Neural progenitor cell (in vitro differentiated cells): ENCODE measurements at places on chromosomes 7 and 10. TPM values are rescaled to one million over a fixed set of nuclear protein-coding genes. Genes with fewer than 3 reads are reported as not detected.

The FGFBP3 gene
- total RNA-seq, result 14.0 and 27.6 TPM in 2 replicates

The NPY4R gene
- total RNA-seq, result 0.22 TPM in 1 of 2 replicates, not detected in the other

The ANKRD2 gene
- not detected in 2 replicates for total RNA-seq

The CALML5 gene
- total RNA-seq, result not detected in 2 replicates

The ZEB1 gene
- total RNA-seq, result 26.4 and 38.8 TPM in 2 replicates

The FAM131B gene
- total RNA-seq, result 20.1 and 46.5 TPM in 2 replicates

The SLC16A12 gene
- not detected in 2 replicates for total RNA-seq

The SPDYE5 gene
- not detected in 2 replicates for total RNA-seq

The OPN1SW gene
- 0.46 TPM in 1 of 2 replicates, not detected in the other for total RNA-seq

The TMEM130 gene
- 1.0 and 2.3 TPM in 2 replicates for total RNA-seq

The ZNF425 gene
- total RNA-seq, result 4.2 and 15.7 TPM in 2 replicates

DNA sequence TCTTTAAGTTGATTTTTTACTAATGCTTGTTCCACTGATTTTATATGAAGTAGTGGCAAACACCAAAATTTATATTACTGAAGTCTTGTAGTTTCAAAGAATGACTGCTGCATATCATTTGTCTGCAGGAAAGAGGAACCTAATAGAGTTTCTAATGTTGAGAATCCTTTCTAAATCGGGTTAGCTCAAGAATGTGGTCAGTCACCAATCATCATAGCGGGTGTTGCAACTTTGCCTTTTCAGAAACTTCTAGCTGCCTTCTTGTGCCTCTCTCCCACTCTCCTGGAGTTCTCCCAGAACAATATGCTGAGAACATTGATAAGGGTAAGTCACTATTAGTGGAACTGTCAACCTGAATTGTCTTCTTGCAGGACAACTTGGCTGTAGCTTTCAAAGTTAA lies 524.8 kb upstream of the SORCS1 start:
- H3K27me3 ChIP-seq, result no peaks in the 10 kb centered on the region
- DNase-seq, result no peak
- H3K4me1 ChIP-seq, result no peaks in the 10 kb centered on the region
- no peak overlapping the region for H3K27ac ChIP-seq

- no peaks in the 10 kb centered on the region for H3K27me3 ChIP-seq
- H3K36me3 ChIP-seq, result no peaks in the 10 kb centered on the region
- no peak overlapping the region for H3K4me3 ChIP-seq
Observed at GRCh38 chr10:100982916-100983830, 4.1 kb downstream of the MRPL43 start.

DNA sequence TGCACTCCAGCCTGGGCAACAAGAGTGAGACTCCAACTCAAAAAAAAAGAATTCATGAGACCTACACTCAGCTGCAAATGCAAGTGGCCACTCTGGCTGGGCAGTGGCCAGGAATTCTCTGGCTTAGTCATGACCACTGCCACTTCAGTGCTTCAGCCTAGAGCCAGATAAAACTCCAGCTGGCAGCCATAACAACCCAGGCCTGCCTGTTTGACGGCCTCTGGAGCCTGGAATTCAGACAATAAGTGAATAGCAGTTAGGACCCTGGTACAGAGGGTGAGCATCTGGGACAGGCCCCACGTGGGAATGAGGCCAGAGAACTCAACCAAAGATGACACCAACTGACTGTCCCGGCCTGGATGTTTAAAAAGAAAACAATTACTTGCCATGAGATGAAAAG lies 18.9 kb downstream of the RCC1L start:
- DNase-seq, result no peak
- H3K4me1 ChIP-seq, result no peaks in the 10 kb centered on the region
- H3K36me3 ChIP-seq, result no peaks in the 10 kb centered on the region
- no peak overlapping the region for H3K27ac ChIP-seq
- no peak overlapping the region for H3K4me3 ChIP-seq
- no peaks in the 10 kb centered on the region for H3K27me3 ChIP-seq

DNA sequence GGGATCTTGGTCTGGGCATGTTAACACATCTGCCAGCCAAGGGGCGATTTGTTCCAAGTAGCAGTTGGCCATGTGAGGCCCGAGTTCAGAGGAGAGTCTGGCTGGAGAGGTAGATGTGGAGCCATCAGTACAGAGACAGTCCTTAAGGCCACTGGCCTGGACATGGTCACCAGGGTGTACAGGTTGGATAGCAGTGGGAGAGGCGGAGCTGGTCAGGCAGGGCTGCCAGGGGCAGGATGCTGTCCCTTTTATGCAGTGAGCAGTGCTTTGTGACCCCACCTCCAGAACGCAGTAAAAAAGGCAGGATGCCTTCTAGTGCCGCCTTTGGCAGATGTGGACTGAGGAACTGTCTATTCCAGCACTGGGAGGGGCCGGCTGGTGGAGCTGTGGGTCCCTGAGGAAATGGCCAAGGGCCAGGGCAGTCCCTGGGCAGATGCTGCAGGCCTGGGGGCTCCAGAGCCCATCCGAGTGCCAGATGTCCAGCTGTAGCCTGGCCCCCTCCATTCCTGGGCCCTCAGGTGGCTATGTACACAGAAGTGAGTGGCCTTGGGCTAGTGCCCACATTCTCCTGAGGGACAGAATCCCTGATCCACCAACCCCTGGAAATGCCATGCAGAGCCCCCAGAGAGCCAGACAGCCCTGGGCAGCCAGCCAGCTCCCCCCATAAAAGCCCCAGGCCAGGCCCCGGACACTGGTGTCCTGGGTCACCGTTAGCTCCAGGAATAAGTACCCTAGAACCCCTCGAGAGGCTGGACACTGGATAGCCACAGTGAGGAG lies 17.2 kb upstream of the MYL7 start:
- no peaks in the 10 kb centered on the region for H3K36me3 ChIP-seq
- H3K4me3 ChIP-seq, result no peak overlapping the region
- H3K4me1 ChIP-seq, result peaks cover 5% of the 10 kb centered on the region
- no peak overlapping the region for H3K27ac ChIP-seq
- H3K27me3 ChIP-seq, result no peaks in the 10 kb centered on the region
- no peak for DNase-seq

- no peaks in the 10 kb centered on the region for H3K4me1 ChIP-seq
- DNase-seq, result no peak
- no peaks in the 10 kb centered on the region for H3K27me3 ChIP-seq
- no peaks in the 10 kb centered on the region for H3K36me3 ChIP-seq
- no peak overlapping the region for H3K4me3 ChIP-seq
Observed at GRCh38 chr7:101465576-101466196, 103.0 kb downstream of the COL26A1 start.

GRCh38 chr10:37906382-37906781 lies 49.0 kb upstream of the ZNF248 start:
- no peaks in the 10 kb centered on the region for H3K4me1 ChIP-seq
- no peak for DNase-seq
- H3K27ac ChIP-seq, result no peak overlapping the region
- H3K36me3 ChIP-seq, result no peaks in the 10 kb centered on the region

DNA sequence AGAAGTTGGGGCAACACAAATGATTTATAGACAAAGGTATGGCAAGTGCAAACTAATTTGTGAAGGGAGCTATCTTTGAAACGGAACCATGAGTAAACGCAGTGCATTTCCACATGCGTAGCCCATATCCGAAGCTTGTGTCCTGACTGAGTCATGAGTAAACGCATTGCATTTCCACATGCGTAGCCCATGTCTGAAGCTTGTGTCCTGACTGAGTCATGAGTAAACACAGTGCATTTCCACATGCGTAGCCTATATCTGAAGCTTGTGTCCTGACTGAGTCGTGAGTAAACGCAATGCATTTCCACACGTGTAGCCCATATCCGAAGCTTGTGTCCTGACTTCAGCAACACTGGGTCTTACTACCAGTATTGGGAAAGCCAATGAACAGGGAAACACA lies 95.0 kb downstream of the CELF2 start:
- no peak for DNase-seq
- H3K27me3 ChIP-seq, result no peaks in the 10 kb centered on the region
- H3K4me3 ChIP-seq, result no peak overlapping the region
- no peak overlapping the region for H3K27ac ChIP-seq

DNA sequence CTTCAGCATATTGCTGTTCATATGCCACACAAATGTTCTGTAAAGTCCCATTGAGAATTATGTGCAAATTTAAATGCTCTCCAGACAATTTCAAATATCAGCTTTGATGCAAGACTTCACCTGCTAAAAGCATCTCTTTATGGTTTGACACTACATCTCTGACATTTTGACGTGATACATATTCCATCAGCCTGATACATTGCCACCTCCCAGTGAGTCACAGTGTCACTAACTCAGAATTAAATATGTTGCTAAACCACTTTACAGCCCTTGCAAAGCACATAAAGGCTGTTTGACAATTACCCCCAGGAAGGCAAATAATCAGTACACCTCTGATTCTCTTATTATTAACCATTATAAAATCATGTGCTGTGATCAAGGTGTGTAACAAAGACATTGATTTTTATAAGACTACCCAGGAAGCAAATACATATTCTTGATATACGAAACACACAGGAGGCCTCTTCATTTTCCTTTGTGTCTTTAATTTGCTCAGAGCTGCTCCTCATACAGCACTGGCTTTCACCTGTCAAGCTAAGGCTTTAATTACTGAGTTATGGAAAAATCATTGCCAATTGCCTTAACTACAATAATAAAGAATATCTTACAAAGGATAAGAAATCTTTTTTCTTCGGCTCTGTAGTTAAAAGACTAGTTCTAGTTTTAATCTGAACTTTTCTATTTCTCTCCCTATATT lies 547.5 kb upstream of the C7orf33 start:
- no peak for DNase-seq
- no peaks in the 10 kb centered on the region for H3K27me3 ChIP-seq
- no peaks in the 10 kb centered on the region for H3K36me3 ChIP-seq
- no peaks in the 10 kb centered on the region for H3K4me1 ChIP-seq

GRCh38 chr10:52261362-52261761 lies 52.7 kb upstream of the DKK1 start:
- DNase-seq, result no peak
- H3K27ac ChIP-seq, result no peak overlapping the region
- no peaks in the 10 kb centered on the region for H3K27me3 ChIP-seq
- peaks cover 3% of the 10 kb centered on the region for H3K4me1 ChIP-seq

DNA sequence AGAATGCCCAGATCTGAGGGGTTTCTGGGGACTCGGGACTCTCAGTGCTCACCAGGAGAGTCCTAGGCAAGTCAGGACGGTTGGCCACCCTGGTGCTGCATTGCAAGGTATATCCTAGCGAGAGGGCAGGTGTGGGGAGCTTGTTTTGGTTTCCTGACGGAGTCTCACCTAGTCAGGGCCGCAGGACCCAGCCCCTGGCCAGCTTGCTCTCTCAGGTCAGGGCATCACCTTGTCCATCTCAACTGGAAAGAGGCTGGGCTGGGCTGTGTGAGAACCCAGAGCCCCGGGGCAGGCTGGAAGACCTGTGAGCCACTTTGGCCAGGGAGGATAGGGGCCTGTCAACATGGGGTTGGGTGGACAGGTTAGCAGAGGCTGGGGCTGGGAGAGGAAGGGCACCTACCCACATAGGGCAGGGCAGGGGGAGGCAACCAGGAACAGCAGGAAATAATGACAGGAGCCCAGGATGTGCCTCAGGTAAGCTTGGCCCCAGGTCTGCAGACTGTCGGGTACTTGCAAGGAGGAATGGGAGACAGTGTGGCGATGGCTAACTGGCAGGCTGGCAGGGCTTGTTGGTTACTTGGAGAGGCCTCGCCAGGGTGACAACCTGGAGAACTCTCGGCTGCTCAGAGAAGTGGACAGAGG lies 31.5 kb downstream of the DNAJB12 start:
- no peak overlapping the region for H3K27ac ChIP-seq
- H3K4me3 ChIP-seq, result no peak overlapping the region
- H3K4me1 ChIP-seq, result peaks cover 26% of the 10 kb centered on the region

DNA sequence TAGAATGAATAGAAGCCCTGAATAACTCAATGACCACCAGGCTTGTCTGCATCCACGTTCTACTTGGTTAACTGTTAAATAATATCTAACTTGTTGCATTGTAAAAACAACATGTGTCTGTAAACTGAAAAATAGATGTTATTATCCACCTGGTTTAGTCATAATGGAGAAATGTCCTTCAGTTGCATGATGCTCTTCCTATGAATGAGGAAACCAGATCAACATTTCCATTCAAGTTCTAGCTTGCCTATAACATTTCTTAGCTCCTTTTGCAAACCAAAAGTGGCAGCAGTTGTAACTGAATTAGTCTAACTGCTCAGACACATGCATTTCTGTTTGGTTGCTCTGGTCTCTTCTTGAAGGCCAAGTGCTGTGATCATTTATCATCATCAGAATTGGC lies 62.9 kb upstream of the BET1 start:
- H3K36me3 ChIP-seq, result no peaks in the 10 kb centered on the region
- H3K27ac ChIP-seq, result no peak overlapping the region
- H3K4me3 ChIP-seq, result no peak overlapping the region
- no peaks in the 10 kb centered on the region for H3K27me3 ChIP-seq

GRCh38 chr10:86203162-86203905 lies 163.3 kb downstream of the GRID1 start:
- peak; percentile 77 for DNase-seq
- no peak overlapping the region for H3K27ac ChIP-seq
- H3K4me1 ChIP-seq, result no peaks in the 10 kb centered on the region
- H3K36me3 ChIP-seq, result no peaks in the 10 kb centered on the region

GRCh38 chr7:157523371-157523765 lies 186.6 kb downstream of the DNAJB6 start:
- DNase-seq, result no peak
- H3K36me3 ChIP-seq, result no peaks in the 10 kb centered on the region
- H3K4me3 ChIP-seq, result no peak overlapping the region
- H3K27ac ChIP-seq, result no peak overlapping the region
- peaks cover 4% of the 10 kb centered on the region for H3K4me1 ChIP-seq
- no peaks in the 10 kb centered on the region for H3K27me3 ChIP-seq

- peak; percentile 56 for DNase-seq
- H3K4me3 ChIP-seq, result no peak overlapping the region
- peaks cover 40% of the 10 kb centered on the region for H3K4me1 ChIP-seq
- H3K36me3 ChIP-seq, result peaks cover 12% of the 10 kb centered on the region
Observed at GRCh38 chr10:70970830-70971229, 82.5 kb upstream of the PCBD1 start.
